ENCODE measurements at places on chromosomes 1 and 21.
A peak's percentile ranks its signal among the peaks of the same experiment; 100 is the strongest.

- no peak for DNase-seq
These were observed 17.8 kb downstream of the C1orf198 start for GRCh38 chr1:230850547-230850946.

GRCh38 chr1:42973286-42973685 is 14.6 kb upstream of the SLC2A1 start:
- peak; percentile 62 for DNase-seq

GRCh38 chr1:44049839-44050238 is 18.6 kb upstream of the SLC6A9 start:
- peak; percentile 92 for DNase-seq

DNA sequence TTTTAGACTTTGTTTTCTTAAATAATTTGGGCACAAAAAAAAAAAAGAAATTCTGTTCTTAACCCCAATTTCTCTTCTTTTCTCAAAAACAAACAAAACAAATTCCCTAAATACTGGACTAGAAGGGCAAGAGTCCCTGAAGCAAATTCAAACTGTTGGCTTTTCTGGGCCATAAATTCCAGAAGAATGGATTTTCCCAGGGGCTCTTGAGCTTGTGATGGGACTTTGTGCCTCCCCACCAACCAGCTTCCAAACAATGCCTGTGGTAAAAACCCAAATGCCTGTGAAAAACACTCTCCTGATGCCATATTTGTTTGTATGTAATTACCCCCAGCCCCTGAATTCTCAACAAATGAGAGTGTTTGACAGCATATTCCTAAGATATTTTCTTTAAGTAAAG is 55.4 kb downstream of the SGIP1 start:
- DNase-seq = no peak

DNA sequence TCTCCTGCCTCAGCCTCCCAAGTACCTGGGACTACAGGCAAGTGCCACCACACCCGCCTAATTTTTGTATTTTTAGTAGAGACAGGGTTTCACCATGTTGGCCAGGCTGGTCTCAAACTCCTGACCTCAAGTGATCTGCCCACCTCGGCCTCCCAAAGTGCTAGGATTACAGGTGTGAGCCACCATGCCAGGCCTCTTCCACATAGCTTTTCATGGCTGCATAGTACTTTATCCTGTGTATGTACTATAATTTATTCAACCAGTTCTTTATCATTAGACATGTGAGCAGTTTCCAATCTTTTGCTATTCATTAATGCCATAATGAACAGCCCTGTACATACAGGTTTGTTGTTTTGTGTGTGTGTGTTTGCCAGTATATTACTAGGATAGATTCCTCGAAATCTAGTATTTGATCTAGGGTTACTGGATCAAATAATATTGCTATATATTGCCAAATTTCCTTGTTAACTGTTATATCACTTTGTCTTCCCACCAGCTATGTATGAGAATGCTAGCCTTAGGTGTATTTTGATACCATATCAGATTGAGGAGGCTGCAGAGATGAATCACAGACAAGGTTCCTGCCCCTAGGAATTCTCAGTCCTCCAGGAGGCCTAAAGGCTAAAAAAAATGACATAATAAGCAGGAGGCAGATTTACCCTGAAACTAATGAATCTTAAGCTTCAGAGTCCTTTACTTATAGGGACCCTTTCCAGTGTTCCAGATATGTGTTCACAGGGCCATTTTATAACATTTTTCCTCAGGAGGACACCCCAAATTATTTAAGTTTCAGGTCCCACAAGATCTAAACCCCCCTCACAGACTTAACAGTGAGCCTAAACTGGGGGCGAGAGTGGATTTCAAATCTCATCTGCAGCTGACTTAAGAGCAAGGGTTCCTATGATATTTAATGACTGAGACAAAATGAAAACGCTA is 2.1 kb upstream of the PDIK1L start:
- no peak for DNase-seq

GRCh38 chr1:98653123-98653522 is 8.4 kb upstream of the SNX7 start:
- peak; percentile 34 for DNase-seq

DNA sequence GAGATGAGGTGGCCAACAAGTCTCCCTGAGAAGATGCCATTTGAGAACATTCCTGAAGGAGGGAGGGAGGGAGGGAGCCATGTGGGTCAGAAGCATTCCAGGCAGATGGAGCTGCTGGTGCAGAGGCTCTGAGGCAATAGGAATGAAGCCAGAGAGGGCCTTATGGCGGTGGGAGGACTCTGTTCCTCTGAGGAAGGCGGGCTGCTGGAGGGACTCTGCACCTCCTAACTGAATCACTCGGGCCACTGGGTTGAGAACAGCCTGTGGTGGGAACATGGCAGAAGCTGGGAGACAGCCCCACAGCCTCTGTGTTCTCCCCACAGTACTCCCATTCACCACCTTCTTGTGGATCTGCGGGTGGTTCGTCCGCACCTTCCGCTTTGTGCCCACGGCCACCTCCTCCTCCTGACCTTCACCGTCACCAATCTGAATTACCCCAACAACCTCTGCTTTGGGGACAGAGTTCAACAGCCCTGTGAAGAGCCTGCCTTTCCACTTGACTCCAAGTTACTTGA is 2.4 kb upstream of the TMEM125 start:
- DNase-seq = peak; percentile 79

All from fibroblast of skin of back (primary cell).